ENCODE measurements at places on chromosomes 6 and 20. TPM values are rescaled to one million over a fixed set of nuclear protein-coding genes. Genes with fewer than 3 reads are reported as not detected.

Gene NKAIN2
- total RNA-seq = not detected

DNA sequence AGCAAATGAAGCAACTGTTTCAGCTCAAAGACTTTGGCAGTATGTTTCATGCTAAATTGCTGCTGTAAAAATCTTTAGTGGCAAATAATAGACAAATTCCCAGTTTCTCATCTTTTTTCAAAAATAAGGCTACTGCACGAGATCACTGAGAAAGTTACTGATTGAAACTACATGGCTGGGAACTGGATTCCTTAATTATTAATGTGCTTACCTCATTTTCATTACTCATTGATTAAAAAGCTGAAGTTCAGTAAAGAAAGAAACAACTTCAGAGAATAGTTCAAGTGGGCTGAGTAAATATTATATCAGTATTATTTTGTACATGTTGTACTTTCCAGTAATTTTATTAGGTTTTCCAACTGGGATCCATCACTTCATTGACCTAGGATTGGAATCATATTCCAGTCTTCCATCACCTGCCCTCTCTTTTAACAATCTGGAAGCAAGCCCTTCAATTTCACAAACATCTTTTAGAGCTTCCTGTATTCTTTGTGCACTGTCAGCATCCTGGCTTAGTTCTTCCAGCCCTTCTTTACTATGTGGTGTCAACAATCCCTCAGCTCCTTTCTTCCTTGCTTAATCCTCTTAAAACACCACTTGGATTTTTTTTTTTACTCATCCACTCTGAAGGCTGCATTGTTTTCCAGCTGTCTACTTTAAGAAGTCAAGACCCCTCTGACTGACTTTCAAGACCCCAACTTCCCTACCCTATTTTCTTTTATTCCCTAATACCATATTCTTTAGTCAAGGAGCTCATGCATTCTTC is 4.3 kb downstream of the MEI4 start:
- DNase-seq = no peak

DNA sequence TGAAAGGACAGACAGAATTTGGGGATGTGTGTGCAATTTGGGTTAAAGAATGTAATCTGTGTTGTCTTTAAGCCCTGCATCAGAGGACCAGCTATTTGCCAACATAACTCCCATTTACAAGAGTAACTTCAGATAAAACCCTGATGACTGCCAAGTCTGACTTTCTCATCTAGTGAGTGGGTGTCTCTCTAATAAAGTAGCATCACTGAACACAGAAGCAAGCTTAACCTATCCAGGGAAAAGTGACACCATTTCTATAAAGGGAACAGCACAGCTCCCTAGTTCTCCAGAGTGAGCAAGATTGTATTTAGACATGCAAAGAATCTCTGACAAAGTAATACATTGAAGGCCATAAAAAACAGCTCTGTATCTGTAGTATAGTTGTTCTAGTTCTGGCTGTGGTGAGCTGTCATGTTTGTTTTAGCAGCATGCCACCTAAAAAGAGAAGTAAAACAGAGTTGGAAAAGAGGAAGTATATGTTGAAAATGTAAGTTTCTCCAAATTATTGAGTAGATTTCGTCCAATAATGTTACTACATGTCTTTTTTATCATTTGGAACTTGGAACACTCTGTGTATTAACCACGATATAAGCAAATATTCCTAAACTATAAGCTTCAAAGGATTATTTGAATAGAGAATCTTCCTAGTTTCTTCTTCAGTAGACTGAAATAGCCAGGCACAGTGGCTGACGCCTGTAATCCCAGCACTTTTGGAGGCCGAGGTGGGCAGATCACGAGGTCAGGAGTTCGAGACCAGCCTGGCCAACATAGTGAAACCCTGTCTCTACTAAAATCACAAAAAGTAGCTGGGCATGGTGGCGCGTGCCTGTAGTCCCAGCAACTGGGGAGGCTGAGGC is 8.8 kb upstream of the PIM1 start:
- DNase-seq = no peak

Gene SLC22A2
- not detected for total RNA-seq

Gene SRMS
- not detected for total RNA-seq
